ENCODE measurements at places on chromosomes 4 and X.

GRCh38 chrX:103791826-103792485 lies 15.3 kb downstream of the PLP1 start:
- no peak for DNase-seq

DNA sequence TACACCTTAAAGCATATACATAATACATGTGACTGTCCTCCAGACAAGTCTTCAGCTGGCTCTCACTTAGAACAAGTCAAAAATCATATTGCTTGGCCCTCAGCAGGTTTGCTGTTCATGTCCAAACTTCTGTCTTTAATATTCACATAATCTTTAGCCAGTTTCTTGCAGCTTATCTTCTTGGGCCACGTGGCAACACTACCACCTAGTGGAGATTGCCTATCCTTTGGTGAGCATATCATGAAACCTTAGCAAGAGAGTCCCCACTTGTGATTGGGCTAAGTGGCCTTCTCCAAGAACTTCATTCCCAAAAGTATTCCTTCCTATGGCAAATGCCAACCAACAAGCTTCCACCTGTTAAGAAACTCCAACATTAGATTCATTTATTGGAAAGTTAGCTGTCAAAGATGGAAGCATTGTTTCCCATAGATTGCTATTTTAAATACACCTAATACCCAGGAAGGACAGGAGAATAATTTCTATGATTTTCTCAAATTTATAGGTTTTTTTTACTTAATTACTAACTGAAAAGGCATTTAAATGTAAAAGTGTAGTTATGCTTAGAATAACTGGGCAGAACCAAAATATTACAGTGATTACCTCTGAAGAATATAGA lies 231.9 kb upstream of the INTU start:
- DNase-seq, result no peak

DNA sequence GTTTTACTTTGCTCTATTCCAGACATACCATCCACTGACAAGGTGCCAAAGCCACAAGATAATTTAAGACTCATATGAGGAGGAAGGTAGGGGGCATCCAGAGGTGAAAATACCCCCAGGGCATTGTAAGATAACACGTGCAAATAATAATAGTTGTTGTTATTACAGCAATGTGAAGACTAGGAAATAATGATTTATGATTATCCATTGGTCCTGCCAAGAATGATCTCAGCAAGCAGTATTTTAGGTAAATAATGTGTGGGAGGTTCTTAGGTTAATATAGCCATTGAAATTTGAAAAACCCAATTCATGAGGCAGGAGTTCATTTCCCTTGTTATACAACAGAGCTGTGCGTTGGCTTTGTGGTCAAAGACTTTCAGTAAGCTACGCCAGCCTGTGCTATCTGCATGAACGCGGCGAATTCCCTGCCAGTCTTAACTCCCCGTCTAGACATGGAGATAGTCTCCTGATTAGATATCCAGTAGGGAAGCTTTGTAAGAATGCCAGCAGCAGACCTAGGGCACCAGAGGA lies 47.2 kb upstream of the MXRA5 start:
- DNase-seq, result no peak

- DNase-seq, result no peak
Observed at GRCh38 chrX:1612641-1613286, 2.1 kb upstream of the ASMT start.

- no peak for DNase-seq
Observed at GRCh38 chr4:152316969-152317368, 218.9 kb downstream of the FBXW7 start.

All from anterior cingulate cortex (tissue), 58 donors.